Right ventricle myocardium inferior (tissue), 1 donor: ENCODE measurements at places on chromosomes 7 and 10. TPM values are rescaled to one million over a fixed set of nuclear protein-coding genes. Genes with fewer than 3 reads are reported as not detected.

The FAM237B gene
- not detected for total RNA-seq

- DNase-seq = no peak
Measured at GRCh38 chr10:51783941-51784340, 84.5 kb upstream of the CSTF2T start.

GRCh38 chr10:77398986-77399755 is 238.4 kb downstream of the KCNMA1 start:
- no peak for DNase-seq

DNA sequence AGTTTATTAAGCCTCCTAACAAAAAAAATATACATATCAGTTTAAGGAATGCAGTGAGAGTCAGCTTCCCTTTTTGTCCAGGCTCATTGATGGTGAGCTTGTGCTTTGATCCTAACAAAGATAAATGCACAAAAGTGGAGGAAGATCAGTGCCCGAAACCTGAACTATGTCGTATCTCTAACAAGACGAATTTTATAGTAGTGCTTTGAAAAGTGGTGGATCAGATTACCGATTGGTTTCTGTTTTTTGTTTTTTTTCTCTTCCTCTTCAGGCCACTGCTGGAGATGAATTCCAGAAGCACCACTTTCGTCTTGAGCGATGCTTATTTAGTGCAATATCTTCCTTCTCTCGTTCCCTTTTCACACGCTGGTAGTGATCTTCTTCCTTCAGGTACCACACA is 72.8 kb downstream of the RHOBTB1 start:
- no peak for DNase-seq

- no peak for DNase-seq
Measured at GRCh38 chr10:31051703-31052102, 20.0 kb upstream of the ZNF438 start.

DNA sequence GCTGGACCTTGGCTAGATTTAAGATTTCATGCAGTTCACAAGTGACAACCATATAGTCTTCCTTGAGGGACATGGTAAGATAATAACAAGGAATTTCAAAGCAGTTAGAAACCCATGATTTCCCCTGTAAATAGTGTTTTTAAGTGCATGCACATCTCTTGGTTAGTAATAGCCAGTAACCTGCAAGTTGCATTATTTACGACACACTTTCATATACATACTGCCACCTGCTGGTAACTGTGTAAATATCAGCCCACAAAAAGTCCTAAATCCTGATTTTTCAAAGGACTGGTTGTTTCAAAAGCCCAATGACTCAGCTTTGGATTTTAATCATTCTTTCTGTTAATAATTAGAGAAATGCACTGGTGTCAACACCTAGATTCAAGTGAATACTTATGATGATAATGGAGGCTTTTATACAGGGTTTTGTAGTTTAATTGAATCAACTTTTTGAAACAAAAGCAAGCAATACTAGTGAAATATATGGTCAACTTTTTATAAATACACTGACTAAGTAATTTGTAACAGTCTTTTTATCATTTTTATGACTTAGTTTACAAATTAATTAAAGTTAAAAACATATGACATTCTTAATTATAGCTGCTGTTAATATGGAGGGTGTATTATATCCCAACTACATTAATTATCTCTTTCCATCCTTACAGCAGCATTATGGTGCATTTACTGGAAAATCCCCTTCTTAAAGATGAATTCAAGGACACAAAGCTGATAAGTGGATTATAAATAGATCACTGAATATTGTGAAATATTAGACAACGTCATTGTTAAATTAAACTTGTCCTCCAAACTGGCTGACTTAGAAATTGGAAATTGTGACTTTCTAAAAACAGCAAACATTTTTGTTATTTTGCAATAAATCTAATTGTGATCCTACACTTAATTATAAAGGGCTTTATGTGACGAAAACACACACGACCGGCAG is 367.7 kb upstream of the SEMA3D start:
- DNase-seq = no peak

- no peak for DNase-seq
Measured at GRCh38 chr10:108069096-108069495, 904.6 kb upstream of the SORCS1 start.

The PPP1R17 gene
- total RNA-seq = not detected

DNA sequence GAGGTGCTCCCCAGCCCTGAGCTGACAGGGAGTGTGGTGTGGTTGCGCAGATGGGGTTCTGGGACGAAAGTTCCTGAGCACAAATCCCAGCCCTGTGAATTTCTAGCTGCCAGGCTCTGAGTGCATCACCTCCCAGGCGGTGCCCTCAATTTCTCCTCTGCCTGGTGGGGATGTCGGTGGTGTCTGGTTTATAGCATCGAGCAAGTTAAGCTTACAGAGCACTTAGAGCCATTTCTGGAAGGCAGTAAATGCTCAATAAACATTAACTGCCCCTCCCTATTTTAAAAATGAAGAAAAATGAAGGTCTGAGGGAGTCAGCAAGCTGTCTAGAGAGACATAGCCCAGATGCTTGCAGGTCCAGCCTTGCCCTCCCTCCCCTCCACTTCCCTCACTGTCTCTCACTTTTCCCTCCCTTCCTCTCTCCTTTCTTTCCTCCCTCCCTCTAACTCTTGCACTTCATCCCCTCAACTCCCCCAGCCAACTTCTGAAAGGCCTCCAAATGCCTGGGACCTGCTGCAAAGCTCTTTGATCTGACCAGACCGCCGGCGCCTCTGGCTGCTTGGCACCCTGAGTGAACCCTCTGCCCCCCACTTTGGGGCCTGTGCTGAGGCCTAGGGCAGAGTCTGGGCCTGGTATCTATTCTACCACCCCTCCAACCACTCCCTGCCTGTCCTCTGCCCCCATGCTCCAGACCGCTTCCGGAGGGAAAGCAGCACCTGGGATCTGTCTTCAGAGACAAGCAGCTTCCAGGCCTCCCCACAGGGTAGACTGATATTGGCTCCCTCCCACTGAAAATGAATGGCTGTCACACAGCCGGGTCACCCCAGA is 438.3 kb downstream of the RPS24 start:
- no peak for DNase-seq

- peak; percentile 23 for DNase-seq
Measured at GRCh38 chr10:3215153-3215775, 42.7 kb upstream of the PITRM1 start.

- no peak for DNase-seq
Measured at GRCh38 chr10:43308986-43309385, 42.1 kb upstream of the RASGEF1A start.

- no peak for DNase-seq
Measured at GRCh38 chr10:89563861-89564478, 28.6 kb upstream of the SLC16A12 start.

The CALU gene
- 183 TPM for total RNA-seq

- no peak for DNase-seq
Measured at GRCh38 chr7:66415659-66416265, 210.6 kb downstream of the TPST1 start.

DNA sequence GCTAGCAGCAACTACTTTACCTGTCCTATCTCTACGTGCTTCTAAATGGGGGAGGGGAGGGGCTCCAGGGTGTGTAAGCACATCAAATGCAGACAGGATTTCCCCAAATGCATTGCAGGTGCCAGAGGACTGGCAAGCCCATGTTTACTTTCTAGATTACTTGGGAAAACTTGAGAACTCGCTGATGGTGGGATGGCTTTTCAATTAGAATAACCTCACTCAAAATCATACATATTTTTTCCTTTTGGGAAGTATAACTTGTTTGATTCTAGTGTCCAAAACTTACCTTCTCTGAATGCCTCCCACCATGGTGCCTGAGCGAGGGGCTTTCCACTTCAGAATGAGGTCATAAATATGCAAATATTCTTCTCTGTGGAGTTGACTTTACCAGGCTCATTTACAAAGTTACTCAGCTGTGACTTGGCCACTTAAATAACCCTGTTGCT is 191.3 kb upstream of the RHOBTB1 start:
- DNase-seq = no peak

GRCh38 chr7:89666136-89666835 is 488.0 kb upstream of the STEAP1 start:
- DNase-seq = no peak

DNA sequence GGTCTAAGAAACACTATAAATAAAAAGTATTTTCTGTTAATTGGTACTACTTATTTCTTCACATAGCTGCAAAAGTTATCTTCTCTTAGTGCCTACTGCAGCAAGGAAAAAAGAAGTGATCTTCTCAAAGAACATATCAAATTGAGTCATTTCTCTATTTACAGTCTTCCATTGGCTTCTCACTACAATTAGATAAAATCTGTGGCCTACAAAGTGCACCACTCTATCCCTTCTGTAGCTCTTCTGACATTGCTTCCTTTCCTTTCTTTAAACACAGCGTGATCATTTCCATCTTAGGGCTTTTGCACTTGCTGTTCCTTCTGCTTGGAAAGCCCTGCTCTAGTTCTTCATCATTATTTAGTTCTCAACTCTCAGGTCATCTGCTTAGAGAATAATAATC is 44.7 kb downstream of the MXI1 start:
- DNase-seq = no peak

GRCh38 chr10:124916098-124916584 is 25.8 kb upstream of the ZRANB1 start:
- no peak for DNase-seq

The BMPER gene
- total RNA-seq = 2.5 TPM

The CACNB2 gene
- 45.6 TPM for total RNA-seq

The NUTM2A gene
- total RNA-seq = 1.9 TPM

The WDFY4 gene
- total RNA-seq = 2.5 TPM

DNA sequence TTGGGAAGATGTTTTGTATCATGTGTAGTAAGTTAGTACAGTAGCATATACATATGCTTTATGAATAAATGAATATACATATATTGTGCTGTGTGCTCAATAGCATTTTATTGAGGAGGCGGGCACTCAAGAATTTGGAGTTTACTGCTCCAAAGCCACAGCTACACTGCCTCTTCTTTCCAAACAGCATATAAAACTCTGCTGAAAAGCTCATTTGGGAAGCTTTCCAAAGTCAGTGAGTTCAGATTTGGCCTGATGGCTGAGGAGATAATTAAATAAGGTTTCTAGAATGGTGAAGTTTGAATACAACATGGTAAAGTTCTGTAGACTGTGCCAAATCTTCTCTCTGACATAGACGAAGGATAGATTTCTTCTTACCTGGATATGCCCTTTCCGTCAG is 29.8 kb downstream of the CDK1 start:
- DNase-seq = no peak

- no peak for DNase-seq
Measured at GRCh38 chr7:128448751-128449302, 6.9 kb upstream of the HILPDA start.

DNA sequence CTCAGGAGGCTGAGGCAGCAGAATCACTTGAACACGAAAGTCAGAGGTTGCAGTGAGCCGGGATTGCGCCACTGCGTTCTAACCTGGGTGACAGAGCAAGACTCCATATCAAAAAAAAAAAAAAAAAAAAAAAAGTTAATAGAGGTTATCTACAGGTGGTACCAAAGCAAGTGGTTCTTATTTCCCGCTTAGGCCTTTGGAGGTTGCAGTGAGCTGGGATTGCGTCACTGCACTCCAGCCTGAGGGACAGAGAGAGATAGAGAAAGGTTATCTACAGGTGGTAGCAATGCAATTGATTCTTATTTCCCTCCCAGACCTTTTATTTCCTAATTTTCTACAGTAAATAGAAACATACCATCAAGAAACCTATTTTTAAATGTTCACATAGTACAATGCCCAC is 98.2 kb downstream of the DLG5 start:
- no peak for DNase-seq

GRCh38 chr10:33015761-33016547 is 57.9 kb upstream of the ITGB1 start:
- no peak for DNase-seq
